ENCODE measurements at places on chromosomes 3 and 15. TPM values are rescaled to one million over a fixed set of nuclear protein-coding genes. Genes with fewer than 3 reads are reported as not detected.

GRCh38 chr15:62240121-62241096 lies 75.3 kb upstream of the C2CD4B start:
- no peak for DNase-seq

DNA sequence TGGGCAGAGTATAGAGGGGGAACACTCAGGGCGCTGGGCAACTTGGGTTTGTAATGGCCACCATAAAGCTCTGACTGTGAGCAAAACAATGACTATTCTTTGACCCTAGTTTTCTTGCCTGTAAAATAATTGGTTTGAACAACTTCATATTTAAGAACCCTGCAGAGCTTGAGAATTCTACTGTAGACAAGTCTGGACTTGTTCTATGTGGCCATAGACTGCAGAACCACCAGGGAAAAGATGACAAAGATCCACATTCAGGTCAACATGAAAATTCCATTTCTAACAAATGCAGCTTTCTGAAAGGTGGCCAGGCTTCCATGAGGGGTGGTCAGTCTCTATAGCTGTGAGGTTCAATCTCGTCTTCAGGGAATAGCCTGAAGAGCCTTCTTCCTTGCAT lies 239.4 kb upstream of the LRRN1 start:
- no peak for DNase-seq

- no peak for DNase-seq
These were observed 404.6 kb downstream of the SI start for GRCh38 chr3:164673738-164674137.

GRCh38 chr3:43405888-43406642 lies 119.7 kb downstream of the SNRK start:
- DNase-seq = no peak

DNA sequence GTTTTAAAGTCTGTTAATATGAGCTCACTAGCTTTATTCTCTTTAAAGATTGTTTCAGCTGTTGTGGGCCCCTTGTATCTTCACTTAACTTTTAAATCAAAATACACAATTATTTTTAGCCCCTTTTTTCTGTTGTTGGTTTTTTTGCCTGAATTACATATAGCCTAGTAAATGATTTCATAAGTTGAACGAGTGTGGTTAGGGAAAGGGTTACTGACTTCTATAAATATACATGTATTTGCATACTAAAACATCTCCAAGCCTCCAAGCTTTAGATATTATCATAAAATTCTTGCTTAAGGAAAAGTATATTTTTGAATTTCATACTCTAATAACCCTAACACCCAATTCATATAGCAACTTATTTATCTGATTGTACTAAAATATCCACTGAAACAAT lies 73.2 kb upstream of the ARL6 start:
- no peak for DNase-seq

GRCh38 chr15:61195116-61196002 lies 33.7 kb downstream of the RORA start:
- DNase-seq = no peak

DNA sequence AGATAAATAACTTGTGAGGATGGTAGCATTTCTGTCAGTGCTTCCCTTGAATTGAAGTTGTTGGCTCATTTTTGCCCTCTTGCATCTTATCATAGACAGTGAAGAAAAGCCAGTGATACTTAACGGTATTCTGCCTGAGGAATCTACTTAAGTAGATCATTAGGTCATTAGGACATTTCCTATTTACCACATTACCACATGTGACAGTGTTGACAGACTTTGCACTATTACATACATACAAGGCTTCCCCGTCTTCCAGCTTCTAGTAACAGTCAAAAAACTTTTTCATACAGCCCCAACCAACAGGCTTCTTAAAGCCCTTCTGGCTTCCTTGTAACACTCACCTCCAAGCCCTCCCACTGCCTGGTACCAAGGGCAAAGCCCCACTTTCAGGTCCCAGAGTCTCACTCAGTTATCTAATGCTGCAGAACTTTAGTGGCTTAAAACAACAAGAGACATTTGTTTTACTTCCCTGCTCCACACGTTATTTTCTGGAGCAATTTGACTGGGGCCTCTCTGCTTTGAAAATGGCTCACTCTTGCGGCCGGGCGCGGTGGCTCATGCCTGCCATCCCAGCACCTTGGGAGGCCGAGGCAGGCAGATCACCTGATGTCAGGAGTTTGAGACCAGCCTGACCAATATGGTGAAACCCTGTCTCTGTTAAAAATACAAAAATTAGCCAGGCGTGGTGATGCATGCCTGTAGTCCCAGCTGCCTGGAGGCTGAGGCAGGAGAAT lies 40.0 kb downstream of the ASB7 start:
- no peak for DNase-seq

DNA sequence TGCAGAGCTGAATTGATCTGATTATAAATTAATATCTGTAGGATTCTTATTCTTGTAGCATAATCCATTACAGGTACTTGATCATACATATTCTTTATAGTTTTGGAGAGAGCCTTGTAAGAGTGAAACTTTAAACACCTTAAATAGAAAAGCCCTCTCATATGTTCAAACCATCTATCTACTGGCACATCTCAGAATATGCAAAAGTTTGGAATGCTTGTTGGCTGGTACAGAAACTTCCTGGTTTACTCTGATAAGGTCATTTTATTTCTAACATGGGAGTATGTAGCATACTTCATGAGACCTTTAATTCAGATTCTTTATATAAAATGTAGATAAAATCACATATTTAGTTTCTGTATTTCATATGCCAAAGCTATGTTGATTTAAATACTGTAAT lies 21.9 kb upstream of the SELENOT start:
- DNase-seq = no peak

CD96 gene
- 0.20 TPM for total RNA-seq
